ENCODE measurements at places on chromosomes 2 and 18.

DNA sequence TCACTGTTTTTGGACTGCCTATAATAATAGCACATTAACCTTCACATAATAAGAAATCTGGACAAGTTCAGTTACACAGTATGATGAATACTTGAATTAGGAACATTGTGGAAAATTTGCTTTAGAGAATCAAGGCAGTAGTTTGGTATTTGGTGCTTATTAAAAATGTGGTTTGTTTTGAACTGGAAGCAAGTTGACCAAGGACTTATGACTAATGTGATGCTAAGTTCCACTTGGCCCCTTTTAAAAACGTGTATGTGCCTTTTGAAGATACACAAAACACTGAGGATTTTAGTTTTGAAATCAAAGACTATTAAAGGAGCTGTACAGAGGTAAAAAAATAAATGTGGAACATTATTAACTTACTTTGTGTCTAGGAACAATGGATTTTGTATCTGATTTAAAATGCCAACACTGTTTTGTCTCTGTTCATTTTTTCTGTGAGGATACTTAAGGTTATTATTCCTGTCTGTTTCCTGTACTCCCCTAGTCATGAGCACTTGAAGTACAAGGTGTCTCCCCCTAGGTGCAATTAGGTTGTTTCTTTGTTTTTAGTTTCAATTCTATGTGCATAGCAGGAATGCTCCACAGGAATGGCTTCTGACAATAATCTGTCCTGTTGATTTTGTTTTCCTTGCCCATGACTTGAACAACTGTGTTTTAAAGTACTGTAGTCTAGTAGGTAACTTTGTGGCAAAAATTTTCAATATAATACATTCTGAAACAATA, 49.6 kb upstream of the PTH2R start:
- DNase-seq, result no peak

- DNase-seq, result no peak
Measured at GRCh38 chr2:45173513-45173912, 164.3 kb upstream of the SIX2 start.

DNA sequence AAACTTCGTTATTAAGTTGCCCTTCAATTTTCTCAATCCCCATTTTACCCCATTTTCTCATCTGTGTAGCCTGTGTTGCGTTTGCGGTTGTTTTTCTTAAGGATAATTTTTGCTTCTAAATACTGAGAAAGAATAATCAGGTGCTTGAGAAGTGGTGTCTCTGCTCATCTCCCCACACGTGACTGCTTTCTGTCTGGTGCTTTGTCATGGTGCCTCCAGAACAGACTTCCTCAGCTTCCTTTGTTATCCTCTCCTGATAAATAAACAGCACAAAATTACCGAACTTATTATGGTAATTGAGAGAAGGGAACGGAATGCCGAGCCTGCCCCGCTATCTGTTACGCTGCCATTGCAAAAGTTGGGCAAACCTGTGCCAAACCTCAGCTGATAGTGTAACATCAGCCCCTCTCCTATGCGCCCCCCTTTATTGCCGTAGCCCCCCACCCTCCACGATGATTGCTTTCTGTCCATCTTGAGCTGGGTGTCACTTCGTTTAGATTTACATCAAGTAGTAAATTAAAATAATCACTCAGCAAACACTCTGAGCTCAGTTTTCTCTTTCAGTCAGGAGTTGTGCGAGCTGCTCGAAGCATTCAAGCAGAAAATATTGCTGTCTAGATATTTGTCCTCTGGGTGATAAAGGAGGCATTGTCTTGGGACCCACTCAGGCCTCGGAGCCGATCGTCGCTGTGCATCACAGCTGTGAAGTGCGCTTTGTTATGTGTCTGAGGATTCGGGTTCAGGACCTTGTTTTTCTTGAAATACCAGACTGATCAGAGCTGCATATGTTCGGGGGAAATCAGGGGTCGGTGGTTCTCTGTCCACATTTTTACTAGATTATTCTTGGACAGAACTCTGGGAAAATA, 1008.5 kb upstream of the FANCL start:
- DNase-seq, result no peak

DNA sequence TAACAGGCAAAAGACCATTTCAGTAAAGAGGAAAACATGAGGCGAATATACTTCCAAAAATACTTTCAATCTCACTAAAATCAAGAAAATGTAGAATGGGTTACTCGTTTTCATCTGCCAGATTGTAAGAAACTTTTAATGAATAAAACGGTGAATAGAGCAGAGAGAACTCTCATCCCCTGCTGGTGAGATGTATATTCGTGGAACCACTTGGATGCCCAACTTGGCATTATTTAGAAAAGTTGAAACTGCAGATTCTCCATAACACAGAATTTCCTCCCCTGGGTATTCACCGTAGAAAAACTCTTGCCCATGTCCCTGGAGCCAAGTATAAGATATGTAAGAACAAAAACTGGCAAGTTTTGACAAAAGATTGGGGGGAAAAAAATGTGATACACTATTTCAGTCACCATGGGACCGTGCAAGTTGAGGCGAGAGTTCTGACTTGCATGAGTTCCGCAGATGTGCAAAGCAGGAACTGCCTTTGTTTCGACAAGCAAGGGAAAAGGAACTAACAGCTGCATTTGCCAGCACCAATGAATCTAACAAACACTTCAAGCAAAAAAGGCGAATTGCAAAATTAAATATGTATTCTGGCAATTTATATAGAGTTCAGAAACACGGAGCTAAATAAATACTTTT, 14.8 kb downstream of the TIMM21 start:
- no peak for DNase-seq

DNA sequence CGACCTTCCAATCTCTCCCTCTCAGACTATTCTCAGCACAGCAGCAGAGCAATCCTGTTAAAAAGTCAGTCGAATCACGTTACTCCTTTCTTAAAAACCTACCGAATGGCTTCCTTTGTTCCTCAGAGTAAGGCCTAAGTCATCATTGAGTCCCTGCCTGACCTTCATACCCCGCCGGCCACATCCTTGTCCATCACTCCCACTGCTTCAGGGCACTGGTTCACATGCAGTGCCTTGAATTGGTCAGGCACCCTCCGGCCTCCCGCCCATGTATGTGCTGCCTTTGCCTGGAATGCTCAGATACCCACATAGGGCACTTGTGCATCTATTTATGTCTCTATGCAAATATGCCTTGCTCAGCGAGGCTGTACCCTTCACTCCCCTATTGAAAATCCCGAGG, 206.4 kb downstream of the DLGAP1 start:
- no peak for DNase-seq

DNA sequence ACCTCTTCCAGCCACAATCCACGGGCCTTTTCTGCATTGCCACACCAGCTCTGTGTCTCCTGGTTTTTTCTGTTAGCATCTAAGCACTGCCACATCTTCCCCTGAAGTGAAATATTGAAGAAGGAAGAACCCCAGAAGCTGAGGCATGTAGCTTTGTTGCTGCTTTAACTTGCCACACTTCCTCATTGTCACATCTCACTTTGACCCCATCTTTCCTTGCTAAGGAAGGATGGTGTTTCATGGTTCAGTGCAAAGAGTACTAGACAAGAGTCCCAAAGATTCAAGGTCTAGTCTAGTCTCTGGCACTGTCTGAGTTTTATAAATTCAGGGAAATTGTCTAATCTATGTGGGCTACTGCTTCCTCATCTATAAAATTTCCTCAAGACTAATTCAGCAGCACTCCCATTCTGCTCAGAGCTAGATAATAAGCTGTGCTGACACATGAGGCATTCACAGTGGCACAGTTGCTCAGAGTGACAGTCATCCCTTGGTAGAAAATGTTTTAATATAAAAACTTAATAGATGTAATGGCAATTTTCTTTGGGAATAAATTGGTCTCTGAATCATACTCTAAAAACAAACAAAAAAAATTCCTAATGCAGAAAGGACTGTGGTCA, 483.0 kb upstream of the ID2 start:
- no peak for DNase-seq

GRCh38 chr2:240894006-240894405, 1.9 kb downstream of the MAB21L4 start:
- no peak for DNase-seq

GRCh38 chr2:216900406-216900805, 40.5 kb upstream of the TNP1 start:
- no peak for DNase-seq

- no peak for DNase-seq
Measured at GRCh38 chr18:70107091-70107490, 98.4 kb downstream of the RTTN start.

All from stimulated activated CD8-positive, alpha-beta memory T cell treated with anti-CD3 and anti-CD28 coated beads, Interleukin-7, amount 100 ng/mL, for 1 hour (primary cell).